ENCODE measurements at places on chromosomes 12 and 14.

DNA sequence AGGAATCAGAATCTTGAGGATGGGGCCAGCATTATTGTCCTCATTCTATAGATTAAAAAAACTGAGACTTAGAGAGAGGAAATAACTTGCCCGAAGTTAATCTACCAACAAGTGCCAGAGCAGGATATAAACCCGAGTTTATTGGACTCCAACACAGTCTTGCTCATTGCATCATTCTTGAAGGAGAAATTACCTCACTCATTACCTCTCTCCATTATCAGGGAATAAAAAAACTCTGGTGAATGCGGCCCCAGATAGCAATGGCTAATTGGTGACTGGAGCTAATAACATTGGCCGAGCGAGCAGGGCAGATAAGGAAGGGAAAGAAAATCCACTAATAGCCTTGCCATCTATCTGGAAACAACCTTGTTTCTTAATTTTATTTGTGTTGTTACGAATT is 24.7 kb upstream of the TMED10 start:
- DNase-seq = no peak

- DNase-seq = no peak
These were observed 113.5 kb downstream of the MNAT1 start for GRCh38 chr14:60848066-60848465.

GRCh38 chr14:102164241-102164641 is 24.5 kb downstream of the WDR20 start:
- no peak for DNase-seq

DNA sequence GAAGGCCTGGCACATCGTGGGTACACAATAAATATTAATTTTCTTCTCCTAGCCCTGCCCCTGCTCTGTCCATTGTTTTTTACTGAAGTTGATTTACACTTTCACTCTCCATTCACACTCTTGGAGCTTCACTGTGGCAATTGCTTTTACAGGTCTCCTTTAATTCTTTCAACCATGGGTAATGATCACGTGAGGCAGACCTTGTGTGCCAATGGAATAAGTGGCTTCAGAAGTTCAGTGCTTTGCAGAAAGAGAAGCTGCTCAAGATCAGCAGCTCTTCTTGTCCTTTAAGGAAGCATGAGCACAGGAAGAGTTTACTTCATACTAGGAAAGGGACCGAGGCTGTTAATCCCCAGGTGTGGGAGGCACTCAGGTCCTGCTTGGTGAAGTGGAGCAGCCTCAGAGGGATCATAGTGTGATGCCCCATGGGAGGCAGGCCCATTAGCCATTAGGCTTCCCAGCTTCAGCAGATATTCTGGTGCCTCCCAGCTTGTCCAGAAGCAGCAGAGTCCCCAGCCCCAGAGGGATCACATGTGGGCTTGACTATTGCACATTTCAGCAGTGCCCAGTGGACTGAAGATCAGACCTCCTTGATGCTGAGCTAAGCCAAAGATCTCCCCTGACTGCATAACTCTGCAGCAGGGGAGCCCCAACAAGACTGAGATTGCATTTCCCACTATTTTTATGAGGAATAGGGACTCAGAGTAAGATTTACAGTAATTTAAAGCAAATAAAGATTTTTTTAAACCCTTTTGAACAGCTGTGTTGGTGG is 5.0 kb upstream of the SLC35F4 start:
- DNase-seq = no peak

GRCh38 chr14:75406856-75407255 is 21.0 kb upstream of the JDP2 start:
- no peak for DNase-seq

- no peak for DNase-seq
These were observed 33.7 kb upstream of the CCNT1 start for GRCh38 chr12:48750215-48750614.

GRCh38 chr12:82300611-82301010 is 57.6 kb downstream of the CCDC59 start:
- DNase-seq = no peak

GRCh38 chr14:74592476-74593201 is 19.4 kb downstream of the LTBP2 start:
- DNase-seq = no peak

- DNase-seq = no peak
These were observed 31.6 kb downstream of the TULP3 start for GRCh38 chr12:2922329-2922728.

- no peak for DNase-seq
These were observed 233.3 kb upstream of the EGLN3 start for GRCh38 chr14:34184126-34184525.

DNA sequence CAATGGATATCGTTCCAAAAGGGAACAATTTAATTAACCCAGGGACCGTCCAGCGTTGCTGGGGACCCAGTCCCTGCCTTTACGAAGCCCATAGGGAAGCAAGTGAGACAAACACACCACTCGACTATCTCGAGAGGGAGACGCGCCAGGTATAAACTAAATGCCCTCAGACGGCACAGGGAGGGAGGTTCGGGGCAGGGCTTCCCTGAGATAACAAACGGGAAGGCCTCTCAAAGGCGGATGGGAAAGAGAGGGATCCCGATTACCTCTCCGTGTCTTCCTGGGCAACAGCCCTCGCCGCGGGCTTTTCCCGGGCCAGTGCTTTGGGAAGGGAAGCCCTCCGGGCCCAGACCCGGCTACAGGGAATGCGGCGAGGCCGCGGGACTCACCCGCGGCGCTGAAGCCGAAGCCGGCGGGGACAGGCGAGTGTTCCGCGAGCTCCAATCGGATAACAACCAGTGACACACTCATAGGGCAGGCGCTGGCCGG is 390 bp downstream of the BRAP start:
- no peak for DNase-seq

DNA sequence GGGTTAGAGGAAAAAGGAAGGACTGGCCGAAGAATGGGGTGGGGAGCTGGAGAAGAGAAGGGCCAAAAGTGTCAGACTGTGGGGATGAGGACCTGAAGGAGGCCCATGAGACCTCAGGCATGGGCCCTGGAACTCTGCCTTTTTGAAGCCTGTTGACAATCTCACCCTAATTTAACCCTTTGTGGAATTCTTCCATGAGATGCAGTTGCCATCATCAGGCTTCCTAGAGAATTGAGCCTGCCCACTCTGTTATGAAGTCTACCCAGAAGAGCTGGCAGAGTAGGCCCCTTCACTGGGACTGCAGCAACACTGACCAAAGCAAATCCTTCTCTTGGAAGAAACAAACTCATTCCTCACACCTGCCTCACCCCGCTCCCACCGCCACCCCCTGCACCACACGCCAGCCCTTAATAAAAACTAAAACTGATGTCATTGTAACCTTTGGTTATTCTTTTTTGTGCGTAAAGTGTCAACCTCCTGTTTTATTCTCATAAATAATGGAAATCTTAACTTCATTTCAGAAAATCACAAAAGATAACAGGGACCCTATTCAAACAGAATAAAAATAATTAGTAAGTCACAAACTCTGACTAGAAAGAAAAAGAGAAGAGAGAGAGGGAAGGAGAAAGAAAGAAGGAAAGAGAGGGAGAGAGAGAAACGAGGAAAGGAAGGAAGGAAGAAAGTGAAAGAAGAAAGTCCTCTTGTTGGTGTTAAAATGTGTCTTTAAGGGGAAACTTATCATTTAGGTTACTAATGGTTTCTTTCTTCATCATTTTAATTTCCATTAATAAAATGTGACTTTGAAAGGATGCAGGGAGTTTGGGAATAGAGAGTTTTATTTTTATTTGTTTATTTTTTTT is 61.3 kb downstream of the CRADD start:
- DNase-seq = no peak

DNA sequence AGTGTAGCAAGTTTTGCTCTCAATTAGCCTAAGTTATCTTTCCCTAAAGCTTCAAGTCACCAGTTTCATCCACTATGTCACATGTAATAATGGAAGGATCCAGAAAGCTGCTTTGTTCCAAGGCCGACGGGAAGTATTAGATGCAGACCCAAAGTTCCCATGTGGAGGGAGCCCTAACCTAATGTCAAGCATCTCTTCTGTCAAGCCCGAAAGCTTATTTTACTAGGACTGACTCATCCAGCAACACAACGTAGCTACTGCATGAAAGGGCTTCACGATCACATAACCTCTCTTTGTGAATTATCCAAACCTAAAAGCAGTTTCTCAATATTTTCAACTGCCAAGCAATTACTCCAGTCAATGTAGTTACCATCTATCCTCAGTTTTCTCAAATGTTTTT is 133.4 kb downstream of the SLC6A15 start:
- DNase-seq = no peak

DNA sequence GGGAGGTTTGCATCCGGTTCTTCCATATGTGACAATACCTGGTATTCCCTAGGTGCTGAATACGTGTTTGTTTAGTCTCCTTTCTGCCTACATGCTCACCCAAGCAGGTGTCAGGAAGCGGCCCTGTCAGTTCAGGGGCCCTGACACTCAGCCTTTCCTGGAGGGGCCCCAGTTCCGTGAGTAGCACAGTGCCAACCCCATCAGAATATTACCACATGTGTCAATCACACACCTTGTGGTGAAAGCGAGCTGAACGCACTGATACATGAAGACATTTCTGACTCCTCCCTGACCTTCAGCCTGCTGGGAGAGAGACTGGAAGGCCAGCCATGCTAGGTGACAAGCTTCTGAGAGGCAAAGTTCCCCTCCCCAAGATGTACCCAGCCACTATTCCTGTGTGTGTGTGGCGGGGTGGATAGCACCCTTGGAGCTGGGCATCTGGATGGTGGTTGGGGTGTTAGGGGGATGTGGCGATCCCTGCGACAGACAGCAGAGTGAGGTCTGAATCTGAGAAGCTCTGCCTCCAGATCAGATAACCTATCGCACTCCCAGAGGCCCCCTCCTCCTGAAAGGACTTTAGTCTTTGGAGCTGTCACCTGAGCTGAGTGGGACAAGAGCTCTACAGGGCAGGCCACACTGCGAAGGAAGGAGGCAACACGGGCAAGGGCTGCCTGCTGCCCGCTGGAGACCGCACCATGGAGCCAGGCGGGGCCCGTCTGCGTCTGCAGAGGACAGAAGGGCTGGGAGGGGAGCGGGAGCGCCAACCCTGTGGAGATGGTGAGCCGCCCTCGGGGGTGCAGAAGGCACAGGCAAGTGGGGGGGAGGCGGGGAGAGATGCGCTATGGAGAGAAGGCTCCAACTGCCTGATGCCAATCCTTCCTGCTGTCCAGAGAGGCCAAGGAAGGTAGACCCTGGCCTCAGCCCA is at the start of gene SOAT2:
SOAT2 (plus strand) TSS at position 604 of the 925 bp plus-strand sequence; CDS start at position 696, 92 bp downstream.
- DNase-seq = no peak

DNA sequence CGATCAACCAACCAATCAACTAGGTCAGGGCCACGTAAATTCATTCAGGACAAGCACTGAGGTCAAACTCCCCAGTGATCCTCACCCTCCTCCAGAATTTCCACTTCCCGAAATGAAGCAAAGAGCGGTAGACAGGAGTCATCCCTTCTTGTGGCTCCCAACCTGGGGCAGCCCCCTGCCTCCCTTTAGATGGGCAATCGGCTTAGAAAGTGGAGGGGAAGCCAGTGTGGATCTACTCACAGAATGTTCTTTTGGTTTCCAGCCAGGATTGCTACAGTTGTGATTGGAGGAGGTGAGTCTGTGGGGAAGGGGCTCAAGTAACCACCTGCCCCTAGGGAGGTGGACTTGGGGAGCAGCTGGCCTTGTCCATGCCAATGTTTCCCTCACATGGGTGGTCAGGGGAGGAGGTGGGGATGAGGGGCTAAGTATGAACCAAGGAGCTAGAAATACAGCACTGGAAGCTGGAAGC is 4.1 kb downstream of the IFI27 start:
- no peak for DNase-seq

GRCh38 chr14:102471921-102472790 is 37.4 kb downstream of the ANKRD9 start:
- DNase-seq = no peak

DNA sequence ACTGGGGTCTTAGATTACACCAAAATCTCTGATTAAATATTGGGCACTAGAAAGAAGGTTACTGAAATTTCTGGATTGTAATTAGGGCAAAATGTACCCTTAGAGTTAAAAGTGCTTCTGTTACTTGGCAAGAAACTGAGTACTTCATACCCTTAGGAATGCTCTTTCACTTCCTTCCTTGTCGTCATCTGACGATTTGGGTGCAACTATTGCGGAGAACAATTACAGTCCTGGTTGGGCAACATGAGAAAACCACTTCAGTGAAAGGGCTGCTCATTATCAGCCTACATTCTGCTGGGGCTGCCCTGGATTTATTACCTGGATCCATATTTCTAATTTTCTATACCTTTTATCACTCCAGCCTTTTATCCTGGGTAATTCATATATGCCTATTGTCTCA is 348.5 kb upstream of the MDGA2 start:
- no peak for DNase-seq

- DNase-seq = no peak
These were observed 43.9 kb downstream of the EFCAB11 start for GRCh38 chr14:89910691-89911009.

Measured in myocyte (in vitro differentiated cells).